ENCODE measurements at places on chromosomes 11 and 22.

DNA sequence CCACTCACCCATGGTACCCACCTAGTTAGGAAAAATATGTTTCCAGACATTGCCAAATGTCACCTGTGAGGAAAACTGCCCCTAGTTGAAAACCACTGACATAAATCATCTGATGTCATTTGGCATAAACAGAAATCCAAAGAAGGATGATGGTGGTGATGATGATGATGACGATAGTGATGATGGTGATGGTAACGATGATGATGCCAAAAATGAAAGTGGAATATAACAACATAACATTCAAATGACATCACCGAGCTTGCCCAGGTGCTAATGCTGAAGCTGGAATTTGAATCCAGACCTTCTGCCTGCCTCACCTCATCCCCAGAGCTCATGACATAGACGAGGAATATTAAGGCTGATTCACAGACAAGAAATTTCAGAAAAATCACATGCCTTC is 92.3 kb upstream of the ASPHD2 start:
- DNase-seq: no peak

GRCh38 chr22:28958611-28959010 is 75.2 kb downstream of the ZNRF3 start:
- DNase-seq: no peak

- no peak for DNase-seq
Measured at GRCh38 chr11:75547177-75547576, 14.9 kb upstream of the SERPINH1 start.

GRCh38 chr22:50296658-50297490 is 10.6 kb downstream of the PLXNB2 start:
- no peak for DNase-seq

GRCh38 chr11:41849250-41849649 is 389.8 kb upstream of the LRRC4C start:
- DNase-seq: no peak

DNA sequence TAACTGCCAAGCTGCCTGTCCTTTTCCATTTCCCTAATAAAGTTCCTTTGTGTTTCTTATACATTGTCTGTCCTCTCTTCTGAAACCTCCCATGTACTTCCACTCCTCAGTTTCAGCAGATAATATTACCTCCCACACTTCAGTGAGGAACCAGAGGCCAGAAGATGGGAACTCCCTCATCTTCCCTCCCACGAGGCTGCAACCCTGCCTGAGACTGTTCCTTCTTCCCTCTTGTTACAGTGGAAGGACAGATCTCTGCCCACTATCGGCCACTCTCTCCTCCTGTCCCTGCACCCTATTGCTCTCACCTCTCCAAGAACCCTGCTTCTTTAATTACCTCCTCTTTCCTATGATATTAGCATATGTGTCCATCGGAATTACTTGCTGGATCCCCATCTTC is 38.1 kb upstream of the SWAP70 start:
- DNase-seq: no peak

Measured in umbilical cord (tissue), 2 donors.